ENCODE measurements at places on chromosomes 3 and 15.

GRCh38 chr3:74263031-74263430 is 351.4 kb downstream of the CNTN3 start:
- no peak for DNase-seq

DNA sequence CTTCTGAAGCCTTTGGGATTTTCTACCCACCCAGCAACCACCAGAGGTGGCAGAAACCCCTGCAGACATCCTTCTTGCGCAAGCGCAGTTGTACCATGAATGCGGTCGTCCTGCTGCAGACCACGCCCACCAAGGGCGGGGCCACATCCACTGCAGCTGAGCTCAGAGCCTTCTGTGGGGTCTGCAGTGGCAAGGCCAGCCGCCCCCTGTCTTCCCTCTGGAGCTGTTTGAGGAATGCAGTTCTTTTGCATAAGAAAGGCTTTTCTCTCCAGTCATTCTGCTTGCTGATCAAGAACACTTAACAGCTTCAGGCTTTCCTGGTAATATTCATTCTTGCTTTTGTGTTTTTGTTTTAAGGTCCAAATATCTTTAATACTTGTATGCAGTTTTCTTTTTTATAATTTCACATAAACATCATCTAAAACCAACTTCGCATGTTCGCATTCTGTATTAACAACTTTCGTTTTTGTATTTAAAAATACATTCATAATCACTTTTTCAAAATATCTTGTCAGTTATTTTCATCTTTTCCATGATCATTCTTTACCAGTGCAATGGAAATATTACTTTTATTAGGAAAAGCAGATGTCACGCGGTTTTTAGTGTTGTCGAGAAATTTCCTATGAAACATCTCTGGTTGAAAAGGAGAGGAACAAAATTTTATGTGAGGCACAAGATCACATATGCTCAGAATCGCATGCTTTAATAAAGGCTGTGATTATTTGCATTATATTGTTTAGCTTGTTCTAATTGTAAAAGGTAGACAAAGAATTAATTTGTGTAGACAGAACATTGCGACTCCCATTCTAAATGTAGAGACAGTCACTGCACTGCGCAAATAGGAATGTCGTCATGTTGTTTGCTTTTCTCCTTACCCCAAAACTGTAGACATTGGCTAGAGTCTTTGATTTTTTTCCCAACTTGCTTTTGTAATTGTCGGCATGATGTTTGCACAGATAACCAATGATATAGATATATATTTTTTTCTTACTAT is 98.1 kb upstream of the SNRPN start:
- DNase-seq = no peak

DNA sequence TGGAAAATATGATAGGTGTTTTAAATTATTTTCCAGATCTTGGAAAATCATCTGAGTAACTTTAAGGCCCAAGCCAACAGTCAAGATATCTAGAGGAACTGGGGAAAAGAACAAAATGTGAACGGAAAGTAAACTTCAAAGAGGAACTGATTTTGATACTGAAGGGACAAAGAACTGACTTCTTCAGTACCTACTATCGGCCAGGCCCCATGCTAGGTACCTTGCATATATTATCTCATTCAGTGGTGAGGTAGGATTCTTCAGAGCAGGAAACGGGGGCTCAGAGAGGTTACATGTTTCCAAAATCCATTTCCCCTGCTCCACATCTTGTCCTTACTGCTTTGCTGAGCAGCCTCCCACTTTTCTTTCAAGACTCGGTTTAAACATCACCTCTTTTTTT is 9.8 kb upstream of the ZNF710 start:
- DNase-seq = no peak

GRCh38 chr3:73074781-73075180 is 13.3 kb downstream of the EBLN2 start:
- no peak for DNase-seq

DNA sequence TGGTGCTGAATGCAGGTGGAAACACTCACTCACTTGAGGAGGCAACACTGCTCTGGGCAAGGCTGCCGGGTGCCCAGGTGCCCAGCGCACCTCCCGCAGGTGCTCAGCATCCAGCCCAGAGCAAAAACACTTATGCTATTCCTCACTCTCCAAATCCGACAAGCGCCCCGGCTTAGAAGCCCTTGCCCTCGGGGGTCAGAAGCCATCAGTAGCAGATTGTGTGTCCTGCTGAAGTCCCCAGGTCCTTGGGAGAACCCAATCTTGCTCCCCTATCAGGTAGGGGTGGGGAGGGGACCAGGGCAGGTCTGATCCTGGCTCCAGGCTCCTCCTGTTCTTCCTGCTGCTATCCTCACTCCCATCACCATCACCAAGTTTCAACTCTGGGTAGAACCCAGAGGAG is 46.7 kb downstream of the TLE3 start:
- DNase-seq = no peak

GRCh38 chr3:42403737-42404136 is 6.7 kb downstream of the LYZL4 start:
- DNase-seq = peak; percentile 4

- no peak for DNase-seq
Measured at GRCh38 chr3:83317605-83318004, 1556.2 kb upstream of the GBE1 start.

GRCh38 chr15:90167121-90167520 is 34.0 kb upstream of the SEMA4B start:
- DNase-seq = no peak

GRCh38 chr3:98035208-98035607 is at the start of gene GABRR3:
TSS of gene GABRR3 (minus strand) at chr3:98035315. CDS start at chr3:98034987, 328 bp downstream.
- no peak for DNase-seq

- DNase-seq = peak; percentile 53
Measured at GRCh38 chr15:98952381-98952803, 55.2 kb downstream of the PGPEP1L start.

GRCh38 chr3:129632977-129633376 is 26.5 kb upstream of the PLXND1 start:
- no peak for DNase-seq

DNA sequence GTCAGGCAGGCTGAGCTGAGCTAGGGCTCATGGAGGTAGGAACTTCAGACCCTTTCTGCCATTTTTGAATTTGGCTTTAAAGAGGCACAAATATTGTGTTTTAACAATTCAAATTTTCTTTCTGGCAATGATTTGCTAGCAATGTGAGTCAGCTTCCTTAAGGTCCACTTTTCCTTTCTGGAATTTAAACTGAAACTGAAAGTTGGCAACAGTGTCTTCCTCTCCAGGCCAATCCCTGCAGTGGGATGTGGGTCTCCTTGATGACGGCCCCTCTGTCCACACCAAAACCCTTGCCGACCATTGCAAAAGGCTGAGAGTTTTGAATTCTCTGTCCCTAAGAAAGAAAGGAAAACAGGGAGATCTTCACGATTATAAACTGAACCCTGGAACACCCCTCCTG is 27.1 kb downstream of the RPSA start:
- no peak for DNase-seq

GRCh38 chr3:127690823-127691452 is 18.2 kb downstream of the ABTB1 start:
- DNase-seq = peak; percentile 16

GRCh38 chr15:75348562-75349350 is 1.9 kb downstream of the NEIL1 start:
- no peak for DNase-seq

GRCh38 chr15:60648928-60649679 is 170.2 kb upstream of the ICE2 start:
- peak; percentile 11 for DNase-seq

- DNase-seq = peak; percentile 34
Measured at GRCh38 chr15:44537735-44538240, 841 bp downstream of the EIF3J start.
